ENCODE measurements at places on chromosomes 4 and X. TPM values are rescaled to one million over a fixed set of nuclear protein-coding genes. Genes with fewer than 3 reads are reported as not detected.

Gene ITIH6
- total RNA-seq: not detected

Gene CXCL11
- total RNA-seq: not detected

Gene ARMCX1
- 19.3 TPM for total RNA-seq

Gene MAOA
- total RNA-seq: 12.5 TPM

Gene SPANXN4
- total RNA-seq: not detected

Gene CD38
- total RNA-seq: 1.0 TPM

Gene PNMA3
- total RNA-seq: not detected

Gene STEEP1
- 16.4 TPM for total RNA-seq

Gene MAGEE2
- total RNA-seq: not detected

Gene VCX
- not detected for total RNA-seq

Gene RIPPLY1
- not detected for total RNA-seq

Gene CLCN5
- 4.4 TPM for total RNA-seq

Gene IL2
- total RNA-seq: not detected

All from epithelial cell of alveolus of lung (primary cell).